ENCODE measurements at places on chromosomes 7 and 10.

DNA sequence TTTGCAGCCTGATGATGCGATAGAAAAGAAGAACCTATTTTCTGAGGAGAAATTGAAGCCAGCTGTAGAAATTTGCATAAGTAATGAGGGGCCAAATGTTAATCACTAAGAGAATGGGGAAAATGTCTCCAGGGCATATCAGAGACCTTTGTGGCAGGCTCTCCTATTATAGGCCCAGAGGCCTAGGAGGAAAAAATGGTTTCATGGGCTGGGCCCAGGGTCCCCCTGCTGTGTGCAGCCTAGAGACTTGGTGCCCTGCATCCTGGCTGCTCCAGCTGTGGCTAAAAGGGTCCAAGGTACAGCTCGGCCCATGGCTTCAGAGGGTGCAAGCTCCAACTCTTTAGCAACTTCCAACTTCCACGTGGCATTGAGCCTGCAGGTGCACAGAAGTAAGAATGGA lies 123.4 kb downstream of the STK31 start:
- no peak for DNase-seq

GRCh38 chr10:25877296-25877695 lies 56.7 kb upstream of the MYO3A start:
- DNase-seq: no peak

- DNase-seq: no peak
Observed at GRCh38 chr10:92848037-92848440, 281 bp upstream of the EXOC6 start.

DNA sequence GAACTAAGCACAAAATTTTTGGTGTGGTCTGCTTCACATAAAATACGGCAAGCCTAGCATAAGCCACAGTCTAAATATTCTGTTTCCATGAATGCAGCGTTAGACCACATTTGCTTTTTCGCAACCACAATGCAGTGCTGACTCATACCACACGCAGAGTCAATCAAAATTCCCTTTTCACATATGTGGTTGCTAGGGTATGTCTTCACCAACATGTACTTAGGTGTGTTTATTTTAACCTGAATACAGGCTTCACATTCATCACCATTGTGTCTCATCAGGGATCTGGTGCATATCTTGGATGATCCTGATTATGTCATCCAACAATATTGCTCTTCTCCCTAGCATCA lies 90.8 kb downstream of the CHN2 start:
- no peak for DNase-seq

- no peak for DNase-seq
Observed at GRCh38 chr10:80968903-80969302, 431.2 kb downstream of the SH2D4B start.

GRCh38 chr10:104816501-104816900 lies 175.4 kb downstream of the SORCS3 start:
- DNase-seq: no peak

- no peak for DNase-seq
Observed at GRCh38 chr10:79029478-79030390, 39.0 kb upstream of the ZMIZ1 start.

GRCh38 chr10:5319863-5320262 lies 44.9 kb upstream of the UCN3 start:
- no peak for DNase-seq

GRCh38 chr7:3408814-3409595 lies 108.0 kb downstream of the SDK1 start:
- DNase-seq: no peak

DNA sequence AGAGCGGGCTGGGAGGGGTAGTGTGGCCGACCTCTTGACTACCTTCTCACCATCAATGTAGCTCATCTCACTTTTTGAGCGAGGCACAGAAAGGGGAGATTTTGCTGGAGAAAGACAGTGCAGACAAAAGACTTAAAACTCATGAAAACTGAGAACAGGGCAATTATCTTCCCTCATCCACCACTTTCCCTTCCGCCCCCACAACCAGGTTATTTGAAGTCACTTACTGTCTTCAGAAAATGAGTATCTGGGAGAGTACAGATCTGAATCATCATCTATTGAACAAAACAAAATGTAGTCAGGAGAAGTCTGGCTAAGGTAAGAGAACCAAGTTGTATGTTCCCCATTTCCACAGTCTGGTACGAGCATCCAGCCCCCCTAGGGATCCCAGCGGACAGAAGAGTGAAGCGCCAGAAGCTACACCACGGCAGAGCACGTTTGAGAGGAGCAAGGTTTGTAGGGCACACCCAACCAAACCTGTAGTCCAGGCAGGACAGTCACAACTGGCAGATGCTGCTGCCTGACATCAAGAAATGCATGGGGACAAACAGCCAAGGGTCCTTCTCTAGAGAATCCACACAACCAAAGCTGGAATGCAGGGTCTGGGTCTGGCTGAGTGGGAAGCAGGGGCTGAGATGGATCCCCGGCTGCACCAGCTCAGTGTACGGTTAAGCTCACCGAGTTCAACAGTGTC lies 93.4 kb upstream of the PDLIM1 start:
- no peak for DNase-seq

- no peak for DNase-seq
Observed at GRCh38 chr7:111071556-111071955, 19.4 kb upstream of the LRRN3 start.

- no peak for DNase-seq
Observed at GRCh38 chr7:56040730-56041129, 10.5 kb downstream of the PSPH start.

GRCh38 chr7:71480791-71481190 lies 348.8 kb downstream of the GALNT17 start:
- DNase-seq: no peak

GRCh38 chr7:36535866-36536664 lies 146.4 kb downstream of the ANLN start:
- DNase-seq: no peak

DNA sequence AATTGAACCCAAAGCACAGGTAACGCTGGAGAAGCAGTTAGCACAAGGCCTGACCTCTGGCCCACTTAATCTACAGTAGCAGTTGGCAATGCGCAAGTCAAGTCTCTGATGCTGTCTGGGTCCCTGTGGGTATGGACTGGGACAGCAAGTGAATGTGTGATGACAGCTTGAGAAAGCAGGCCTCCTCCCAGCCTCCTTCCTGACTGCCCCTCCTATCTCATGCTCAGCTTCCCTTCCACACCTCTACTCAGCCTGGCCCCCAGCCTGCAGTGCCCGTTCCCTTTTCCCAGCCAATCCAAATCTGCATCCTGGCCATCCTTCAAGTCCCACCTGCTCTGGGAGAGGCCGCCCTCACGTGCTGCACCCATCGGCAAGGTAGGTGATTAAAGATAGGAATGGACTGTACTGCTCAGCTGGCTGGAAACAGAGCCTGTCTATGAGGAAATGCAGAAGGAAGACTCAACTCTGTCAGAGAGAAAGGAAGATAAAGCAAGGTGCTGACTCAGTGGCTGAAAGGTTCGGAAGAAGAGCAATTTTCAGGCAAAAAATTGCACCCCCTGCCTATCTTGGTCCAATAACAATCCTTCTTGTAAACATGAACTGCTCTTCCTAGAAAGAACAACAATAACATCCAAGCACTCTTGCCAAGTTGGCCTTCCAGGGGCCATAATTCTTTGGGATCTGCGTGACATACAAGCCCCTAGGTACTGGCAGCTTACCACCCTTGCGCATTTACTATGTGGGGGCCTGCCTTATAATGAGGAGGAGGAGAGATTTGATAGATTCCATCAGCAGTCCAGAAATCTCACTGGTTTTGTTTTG lies 16.6 kb upstream of the FGFR2 start:
- no peak for DNase-seq

GRCh38 chr7:28954471-28954870 lies 3.7 kb downstream of the TRIL start:
- no peak for DNase-seq

- DNase-seq: no peak
Observed at GRCh38 chr10:99520847-99521764, 11.6 kb upstream of the NKX2-3 start.

DNA sequence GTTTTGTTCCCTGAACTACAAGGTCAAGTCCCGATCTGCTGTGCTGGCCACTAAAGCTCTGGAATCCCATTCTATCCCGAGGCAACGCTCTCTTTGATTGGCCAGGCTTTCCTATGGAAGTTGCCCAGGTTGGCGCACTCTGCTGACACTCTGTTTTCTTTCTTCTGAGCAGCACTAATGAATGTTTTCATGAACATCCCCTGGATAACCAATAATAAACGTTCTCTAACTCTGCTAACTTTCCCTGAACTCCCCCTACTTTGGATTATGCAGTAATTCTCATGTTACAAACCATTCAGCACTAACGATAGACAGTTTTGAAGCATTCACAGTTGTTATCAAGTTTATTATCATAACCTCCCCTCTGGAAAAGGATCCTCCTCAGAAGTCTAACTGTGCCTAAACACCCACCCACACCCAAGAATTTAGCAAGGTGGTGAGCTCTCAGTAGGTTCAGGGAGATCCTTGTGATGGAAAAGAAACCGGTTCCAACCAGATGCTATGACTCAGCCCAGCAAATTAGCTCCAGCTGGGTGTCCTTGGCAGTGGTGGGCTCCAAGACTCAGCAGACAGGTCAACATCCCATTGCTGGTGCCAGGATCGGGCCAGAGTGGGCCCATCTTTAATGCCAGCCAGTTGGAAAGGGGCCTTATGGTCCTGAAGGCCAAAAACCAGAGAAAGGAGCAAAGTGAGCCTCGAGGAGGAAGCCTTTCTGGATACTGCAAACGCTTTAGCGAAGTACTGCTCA lies 68.4 kb downstream of the CREB3L2 start:
- peak; percentile 68 for DNase-seq

- no peak for DNase-seq
Observed at GRCh38 chr7:135349746-135350145, 116.1 kb downstream of the STRA8 start.

DNA sequence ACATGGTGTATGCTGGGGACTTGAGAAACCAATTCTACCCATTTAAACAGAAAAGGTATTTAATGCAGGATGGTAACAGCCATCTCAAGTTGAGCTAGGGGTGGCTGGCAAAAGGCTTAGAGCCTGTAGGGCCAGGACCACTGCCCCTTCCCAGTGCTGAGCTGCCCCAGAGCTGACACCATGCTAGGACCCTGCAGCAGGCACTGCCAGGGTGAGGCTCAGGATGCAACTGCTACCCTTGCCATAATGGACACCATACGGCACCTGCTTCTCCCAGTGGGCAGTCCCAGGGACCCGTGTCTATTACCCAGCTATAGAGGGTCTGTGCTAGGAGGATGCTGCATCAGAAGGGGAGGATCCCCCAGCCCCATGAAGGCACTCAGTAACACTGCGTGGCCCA lies 160.7 kb upstream of the ADCY1 start:
- DNase-seq: no peak

- DNase-seq: no peak
Observed at GRCh38 chr10:110563132-110563531, 4.4 kb upstream of the SMC3 start.

DNA sequence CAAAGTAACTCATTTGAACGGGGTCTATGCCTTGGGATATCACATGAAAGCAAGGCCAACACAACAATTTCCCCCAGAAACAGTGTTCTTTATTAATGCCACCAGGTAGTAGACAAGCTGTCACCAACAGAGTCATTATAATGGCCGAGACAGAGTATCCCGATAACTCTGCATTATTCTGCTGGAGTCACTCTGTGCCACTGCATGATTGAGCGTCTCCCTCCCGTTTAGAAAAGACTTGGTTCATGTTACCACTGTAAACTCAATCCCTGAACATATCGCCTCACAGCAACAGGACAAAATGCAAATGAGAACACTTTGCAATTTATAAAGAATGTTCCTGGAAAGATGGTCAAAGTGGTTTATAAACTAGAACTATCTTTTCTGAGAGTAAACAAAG lies 932.5 kb downstream of the GATA3 start:
- peak; percentile 14 for DNase-seq

DNA sequence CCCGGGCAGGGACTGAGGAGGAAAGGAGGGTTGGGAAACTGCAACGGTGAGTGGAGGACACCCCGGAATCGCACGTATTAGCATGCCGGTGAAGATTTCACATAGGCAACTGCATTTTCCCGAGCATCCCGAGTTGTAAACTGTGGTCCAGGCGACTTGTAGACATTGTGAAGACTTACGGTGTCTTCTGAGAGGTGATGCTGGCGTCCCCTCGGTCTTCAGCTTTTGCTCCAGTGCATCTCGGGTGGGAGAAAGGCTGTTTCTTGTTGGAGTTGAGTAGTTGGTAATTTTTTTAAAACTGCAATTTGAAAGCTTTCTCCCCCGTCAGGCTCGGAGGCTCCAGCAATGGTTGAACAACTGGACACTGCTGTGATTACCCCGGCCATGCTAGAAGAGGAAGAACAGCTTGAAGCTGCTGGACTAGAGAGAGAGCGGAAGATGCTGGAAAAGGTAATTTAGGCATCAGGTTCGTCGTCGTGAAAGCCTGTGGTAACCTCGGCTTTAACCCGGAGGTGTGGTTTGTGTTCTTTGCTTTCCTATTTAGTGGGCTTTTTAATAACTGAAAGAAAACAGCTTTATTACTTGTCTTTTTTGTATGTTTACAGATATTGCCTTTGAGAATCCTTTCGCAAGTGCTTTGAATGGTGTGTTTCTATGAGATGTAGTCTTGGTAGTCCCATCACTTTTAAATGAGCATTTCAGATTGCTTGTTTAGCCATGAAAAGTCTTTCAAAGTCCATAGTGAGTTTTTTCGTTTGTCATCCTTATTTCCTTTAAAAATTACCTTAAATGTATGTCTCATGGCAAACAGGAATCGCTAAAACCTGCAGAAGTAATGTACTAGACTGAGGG lies 687 bp downstream of the HELLS start:
- peak; percentile 29 for DNase-seq

- DNase-seq: no peak
Observed at GRCh38 chr7:144023171-144023827, 23.2 kb downstream of the OR6B1 start.

GRCh38 chr10:70985824-70986622 lies 97.7 kb upstream of the PCBD1 start:
- DNase-seq: peak; percentile 41

- DNase-seq: no peak
Observed at GRCh38 chr10:69860271-69860670, 58.6 kb downstream of the COL13A1 start.

GRCh38 chr7:111380945-111381344 lies 181.3 kb downstream of the IMMP2L start:
- peak; percentile 35 for DNase-seq

DNA sequence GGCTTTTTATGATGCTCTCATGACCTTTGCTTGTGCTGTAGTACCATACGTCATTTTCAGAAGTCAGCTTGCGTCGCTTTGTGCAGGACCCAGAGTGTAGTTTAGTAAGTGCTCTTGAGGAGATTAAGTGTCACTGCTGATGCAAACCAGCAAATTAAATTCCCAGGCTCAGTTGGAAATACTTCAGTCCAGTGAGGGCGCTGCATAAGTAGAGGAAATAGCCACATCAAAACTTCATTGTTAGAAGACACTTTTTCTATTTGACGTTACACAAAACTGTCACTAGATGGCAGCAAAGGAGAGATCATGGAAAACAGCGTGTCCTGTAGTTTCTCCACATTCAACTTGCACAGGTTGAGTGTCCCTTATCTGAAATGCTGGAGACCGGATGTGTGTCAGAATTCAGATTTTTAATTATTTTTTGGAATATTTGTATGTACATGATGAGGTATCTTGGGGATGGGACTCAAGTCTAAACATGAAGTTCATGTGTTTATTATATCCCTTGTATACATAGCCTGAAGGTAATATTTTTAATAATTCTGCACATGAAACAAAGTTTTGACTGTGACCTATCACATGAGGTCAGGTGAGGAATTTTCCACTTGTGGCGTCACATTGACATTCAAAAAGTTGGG lies 7.9 kb downstream of the ZNF22 start:
- peak; percentile 96 for DNase-seq

GRCh38 chr7:102190776-102191350 lies 95.8 kb upstream of the SH2B2 start:
- DNase-seq: no peak
